ENCODE measurements at places on chromosomes 12 and 14. TPM values are rescaled to one million over a fixed set of nuclear protein-coding genes. Genes with fewer than 3 reads are reported as not detected.

Gene UNC79
- total RNA-seq = 2.8 TPM

Gene AVPR1A
- total RNA-seq = 0.22 TPM

Gene TMPRSS12
- total RNA-seq = not detected

Gene FBRSL1
- 90.8 TPM for total RNA-seq

Gene NRXN3
- total RNA-seq = 1.5 TPM

Gene TBX5
- not detected for total RNA-seq

Gene LRIG3
- 11.6 TPM for total RNA-seq

GRCh38 chr14:102731871-102732800 is 45.1 kb upstream of the TRAF3 start:
- DNase-seq = no peak

GRCh38 chr12:95721320-95721719 is 69.2 kb downstream of the NTN4 start:
- DNase-seq = no peak

GRCh38 chr14:22657861-22658260 is 13.7 kb upstream of the OR6J1 start:
- no peak for DNase-seq

DNA sequence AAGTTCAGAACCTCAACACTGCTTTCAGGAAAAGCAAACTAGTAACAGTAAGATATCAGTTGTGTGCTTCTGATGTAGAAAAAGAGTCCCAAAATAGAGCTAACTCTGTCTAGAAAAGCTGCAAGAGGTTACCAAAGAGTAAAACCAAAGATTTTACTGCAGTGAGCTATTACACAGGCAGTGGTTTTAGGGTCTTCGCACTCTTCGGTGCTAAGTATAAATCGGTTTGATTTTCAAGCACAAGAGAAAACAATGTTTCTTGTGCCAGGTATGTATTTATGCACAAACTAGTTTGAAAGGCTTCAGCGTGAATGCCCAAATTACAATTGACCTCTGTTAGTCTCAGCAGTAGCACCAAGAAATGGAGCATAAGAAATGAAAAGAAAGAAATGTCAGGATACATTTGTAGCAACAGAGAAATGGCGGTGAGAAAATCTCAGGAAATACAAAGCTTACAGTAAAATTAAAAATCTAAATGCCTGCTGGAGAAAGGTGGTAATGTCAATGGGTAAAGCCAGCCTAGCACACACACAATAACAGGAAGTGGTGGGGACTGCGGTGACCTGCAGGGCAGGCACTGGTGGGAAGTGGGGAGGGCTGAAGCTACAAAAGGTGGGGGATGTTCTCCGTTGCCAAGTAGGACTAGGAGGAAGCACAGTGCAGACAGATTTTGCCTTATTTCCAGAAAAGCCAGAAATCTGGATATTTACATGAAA is 18.0 kb upstream of the DYRK2 start:
- DNase-seq = peak; percentile 81

- no peak for DNase-seq
These were observed 2.3 kb downstream of the OTUB2 start for GRCh38 chr14:94028450-94028826.

DNA sequence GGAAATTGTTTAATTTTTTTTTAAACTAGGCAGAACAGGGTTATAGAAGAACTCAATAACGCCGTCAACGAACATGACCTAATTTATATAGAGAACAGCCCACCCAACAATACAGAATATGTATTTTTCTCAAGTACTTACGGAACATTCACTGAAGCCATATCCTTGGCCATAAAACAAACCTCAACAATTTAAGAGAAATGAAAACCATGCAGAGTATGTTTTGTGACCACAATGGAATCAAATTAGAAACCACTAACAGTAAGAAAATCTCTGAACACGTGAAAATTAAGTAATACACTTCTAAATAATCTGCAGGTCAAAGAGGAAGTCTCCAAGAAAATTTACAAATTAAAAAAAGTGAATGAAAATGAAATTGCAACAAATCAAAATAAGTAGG is 9.4 kb downstream of the SART3 start:
- no peak for DNase-seq

GRCh38 chr12:6145564-6145963 is 21.1 kb upstream of the VWF start:
- DNase-seq = no peak

DNA sequence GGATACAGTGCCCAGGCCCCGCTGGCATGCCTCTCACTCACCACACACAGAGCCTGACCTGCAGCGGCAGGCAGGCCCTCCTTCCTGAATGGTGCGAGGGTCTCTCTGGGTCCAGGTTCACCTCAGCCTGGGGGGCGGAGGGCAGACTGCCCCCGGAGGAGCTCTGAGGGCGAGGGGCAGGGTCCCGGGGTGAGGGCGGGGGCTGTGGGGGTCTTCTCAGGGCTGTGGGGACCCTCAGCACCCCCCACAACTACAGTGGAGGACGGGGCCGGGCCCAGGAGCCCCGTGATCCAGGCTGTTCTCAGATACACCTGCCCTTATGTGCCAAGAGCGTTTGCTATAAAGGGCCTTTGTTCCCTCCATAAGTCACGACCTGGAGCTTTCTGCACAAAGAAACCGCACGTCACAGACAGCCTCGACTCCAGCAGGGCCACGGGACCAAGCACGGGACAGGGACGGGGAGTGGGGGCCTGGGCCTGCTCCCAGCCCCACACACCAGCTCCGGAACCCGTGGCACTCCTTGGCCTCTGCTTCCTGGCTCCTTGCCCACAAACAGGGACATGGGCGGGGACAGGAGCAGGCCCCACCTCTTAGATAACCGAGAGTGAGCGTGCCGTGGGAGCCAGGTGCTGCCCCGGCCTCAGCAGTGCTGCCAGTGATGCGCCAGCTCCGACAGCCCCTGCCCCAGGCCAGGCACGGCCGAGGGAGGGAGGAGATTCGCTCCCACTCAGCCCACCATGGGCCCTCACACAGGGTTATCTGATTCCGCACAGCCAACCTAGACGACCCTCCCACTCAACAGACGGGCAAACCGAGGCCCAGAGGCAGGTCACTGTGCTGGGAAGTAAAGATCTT is 101.9 kb downstream of the RFLNA start:
- no peak for DNase-seq

All from H9 (cell line).